ENCODE measurements at places on chromosomes 3 and 15.

GRCh38 chr3:72177075-72178050, 392.4 kb upstream of the PROK2 start:
- no peak for DNase-seq

DNA sequence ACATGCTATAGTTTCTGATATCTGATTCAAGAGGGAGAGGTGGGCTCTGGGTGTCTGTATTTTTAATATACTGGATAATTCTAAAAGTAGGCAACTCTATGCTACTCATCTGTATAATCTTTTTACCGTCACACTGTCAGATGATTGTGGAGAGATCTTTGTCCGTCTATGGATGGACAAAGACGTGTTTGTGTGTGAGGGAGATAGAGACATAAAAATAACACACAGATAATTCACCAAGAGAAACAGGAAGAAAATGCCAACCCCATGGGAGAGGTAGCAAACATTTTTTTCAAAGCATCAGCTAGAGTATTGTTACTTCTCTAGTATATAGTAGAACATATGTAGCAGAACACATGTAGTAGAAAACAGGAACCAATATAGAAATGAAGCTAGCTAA, 346.1 kb downstream of the AGBL1 start:
- no peak for DNase-seq

- DNase-seq, result no peak
Measured at GRCh38 chr3:141528800-141529199, 42.0 kb downstream of the RASA2 start.

DNA sequence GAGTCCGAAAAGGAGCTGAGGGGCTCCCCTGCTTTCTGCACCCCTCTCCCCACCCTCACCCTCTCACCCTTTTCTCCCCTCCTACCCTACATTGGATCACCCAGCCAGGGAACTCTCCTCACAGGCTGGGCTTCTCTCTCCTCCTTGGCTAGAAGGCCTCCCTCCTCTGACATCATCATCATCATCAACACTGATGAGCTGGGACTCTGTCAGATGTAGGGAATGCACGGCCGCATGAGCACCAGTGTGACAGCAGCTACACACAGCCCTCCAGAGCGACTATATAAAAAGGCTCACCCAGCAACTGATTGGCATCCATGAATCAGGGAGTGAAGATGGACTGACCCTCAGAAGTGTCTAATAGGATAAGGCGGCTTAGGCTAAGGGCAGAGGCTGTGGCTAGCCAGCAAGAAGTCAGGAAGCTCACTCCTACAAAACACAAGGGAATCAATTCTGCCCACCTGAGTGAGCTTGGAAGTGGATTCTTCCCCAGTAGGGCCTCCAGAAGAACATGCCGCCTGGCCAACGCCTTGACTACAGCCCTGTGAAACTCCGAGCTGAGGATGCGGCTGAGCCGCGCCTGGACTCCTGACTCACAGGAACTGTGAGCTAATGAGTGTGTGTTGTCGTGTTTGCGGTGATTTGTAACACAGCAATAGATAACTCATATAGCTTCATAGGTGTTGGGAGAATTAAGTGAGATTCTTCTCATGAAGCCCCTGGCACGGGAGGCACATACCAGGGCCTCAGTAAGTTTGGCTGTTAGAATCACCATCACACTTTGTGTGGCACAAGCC, 147.6 kb downstream of the FAM43A start:
- no peak for DNase-seq

DNA sequence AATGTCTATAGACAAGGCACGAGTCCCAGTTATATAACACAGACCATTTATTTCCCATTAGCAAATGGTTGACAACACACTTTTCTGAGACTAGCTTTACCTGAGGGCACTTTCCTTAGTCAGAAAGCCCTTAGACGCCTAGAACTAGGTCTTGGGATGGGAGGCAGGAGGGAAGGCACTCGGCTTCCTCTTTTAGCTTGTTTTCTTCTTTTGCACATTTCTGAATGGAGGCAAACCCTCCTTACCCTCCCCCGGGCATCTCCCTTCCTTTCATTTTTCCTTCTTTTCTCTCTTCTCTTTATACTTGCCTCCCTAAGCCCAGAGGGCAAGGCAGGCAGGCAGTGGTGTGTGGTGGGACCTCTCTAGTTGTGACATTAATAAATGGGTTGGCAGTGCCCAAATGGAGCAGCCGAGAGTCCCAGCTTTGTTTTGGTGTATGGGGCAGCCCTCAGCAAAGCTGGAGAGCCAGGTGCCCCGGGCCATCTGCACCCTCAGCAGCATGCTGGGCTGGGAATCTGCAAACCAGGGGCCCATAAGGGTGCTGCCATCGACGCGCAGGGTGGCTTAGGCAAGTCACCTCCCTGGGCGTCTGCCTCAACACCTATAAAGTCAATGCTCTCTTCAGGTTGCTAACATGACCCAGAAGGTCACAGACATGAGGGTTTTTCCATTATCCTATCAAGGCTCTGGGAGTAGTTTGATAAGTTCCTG, 21.1 kb upstream of the BCL2L10 start:
- no peak for DNase-seq

GRCh38 chr15:96500508-96500907, 170.0 kb downstream of the NR2F2 start:
- DNase-seq, result no peak

- no peak for DNase-seq
Measured at GRCh38 chr3:7166460-7166859, 305.5 kb downstream of the GRM7 start.

GRCh38 chr3:142931222-142931621, 32.3 kb downstream of the PAQR9 start:
- DNase-seq, result no peak

GRCh38 chr3:171173736-171174135, 147.2 kb upstream of the SLC2A2 start:
- no peak for DNase-seq

- no peak for DNase-seq
Measured at GRCh38 chr15:60326824-60327654, 70.7 kb downstream of the ANXA2 start.

- no peak for DNase-seq
Measured at GRCh38 chr3:121997372-121997771, 24.7 kb downstream of the ILDR1 start.

DNA sequence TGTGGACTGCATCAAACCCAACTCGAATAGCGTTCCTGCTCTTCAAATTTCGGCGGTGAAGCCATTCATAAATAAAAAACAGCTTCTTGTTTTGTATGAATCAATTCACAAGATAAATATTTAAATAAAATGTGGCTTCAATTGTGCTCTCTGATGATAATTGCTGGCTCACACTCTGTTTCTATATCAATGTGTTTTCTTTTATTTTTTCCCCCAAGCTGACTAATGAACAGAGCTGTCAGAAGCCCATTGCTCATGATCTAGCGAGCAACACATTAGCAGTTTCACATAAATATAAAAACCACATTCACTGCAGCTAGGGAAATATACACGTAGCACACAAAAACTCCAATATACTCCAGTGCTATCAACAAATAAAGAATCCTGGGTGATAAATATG, 45.0 kb upstream of the FOXP1 start:
- DNase-seq, result no peak

Data from activated gamma-delta T cell treated with anti-CD3 and anti-CD28 coated beads, Interleukin-2, amount 50 U/mL, for 16 hours (primary cell).